Heart left ventricle (tissue), 16 donors: ENCODE measurements at places on chromosomes 3 and 15.

- H3K4me3 ChIP-seq: no peak overlapping the region
- H3K27me3 ChIP-seq: no peaks in the 10 kb centered on the region
- no peak for DNase-seq
- H3K27ac ChIP-seq: no peak overlapping the region
- H3K36me3 ChIP-seq: no peaks in the 10 kb centered on the region
Measured at GRCh38 chr3:193879099-193879863, 256.7 kb upstream of the HES1 start.

- no peaks in the 10 kb centered on the region for H3K36me3 ChIP-seq
- H3K4me1 ChIP-seq: peaks cover 12% of the 10 kb centered on the region
- H3K4me3 ChIP-seq: no peak overlapping the region
- no peaks in the 10 kb centered on the region for H3K27me3 ChIP-seq
- no peak for DNase-seq
Measured at GRCh38 chr3:183618542-183618941, 16.9 kb upstream of the KLHL24 start.

DNA sequence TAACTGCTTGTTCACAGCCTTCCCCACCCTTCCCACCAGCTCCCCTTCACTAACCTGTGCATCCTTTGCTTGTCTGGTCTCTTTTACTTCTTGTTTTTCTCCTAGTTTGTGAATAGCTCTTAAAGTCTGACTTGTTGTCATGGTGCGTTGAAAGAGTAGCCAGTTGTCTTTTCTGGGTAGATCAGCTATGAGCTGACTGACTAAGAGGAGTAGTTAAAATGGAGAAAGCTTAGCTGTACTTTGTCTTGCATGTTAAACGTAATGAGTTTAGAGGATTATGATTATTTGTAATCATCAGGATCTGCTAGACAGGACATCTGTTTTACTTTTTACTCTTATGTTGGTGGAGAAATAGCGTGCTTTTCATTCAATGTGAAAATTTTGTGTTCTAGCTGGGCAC is 35.9 kb downstream of the ATP2C1 start:
- H3K27me3 ChIP-seq: no peaks in the 10 kb centered on the region
- no peaks in the 10 kb centered on the region for H3K36me3 ChIP-seq
- no peak for DNase-seq
- no peak overlapping the region for H3K4me3 ChIP-seq

DNA sequence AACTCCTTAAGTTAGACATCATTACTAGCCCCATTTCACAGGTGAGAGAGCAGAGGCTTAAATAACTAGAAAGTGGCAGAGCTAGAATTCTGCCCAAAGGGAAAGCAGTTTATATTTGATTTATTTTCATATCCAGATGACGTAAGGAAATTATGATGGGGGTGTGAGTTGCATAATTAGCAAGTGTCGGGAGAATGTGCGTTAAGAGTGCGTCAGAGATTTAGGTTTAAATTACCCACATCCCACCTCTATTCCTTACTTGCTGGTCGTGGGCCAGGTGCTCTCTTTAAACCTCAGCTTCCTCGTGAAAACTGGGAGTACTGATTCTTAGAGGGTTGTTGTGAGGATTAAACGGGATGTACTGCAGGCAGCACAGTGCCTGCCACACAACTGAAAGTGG is 32.3 kb downstream of the FSTL1 start:
- no peak for DNase-seq
- H3K27me3 ChIP-seq: no peaks in the 10 kb centered on the region
- no peaks in the 10 kb centered on the region for H3K36me3 ChIP-seq
- H3K4me3 ChIP-seq: peak overlapping the region; percentile 17
- peak overlapping the region; percentile 88 for H3K27ac ChIP-seq

DNA sequence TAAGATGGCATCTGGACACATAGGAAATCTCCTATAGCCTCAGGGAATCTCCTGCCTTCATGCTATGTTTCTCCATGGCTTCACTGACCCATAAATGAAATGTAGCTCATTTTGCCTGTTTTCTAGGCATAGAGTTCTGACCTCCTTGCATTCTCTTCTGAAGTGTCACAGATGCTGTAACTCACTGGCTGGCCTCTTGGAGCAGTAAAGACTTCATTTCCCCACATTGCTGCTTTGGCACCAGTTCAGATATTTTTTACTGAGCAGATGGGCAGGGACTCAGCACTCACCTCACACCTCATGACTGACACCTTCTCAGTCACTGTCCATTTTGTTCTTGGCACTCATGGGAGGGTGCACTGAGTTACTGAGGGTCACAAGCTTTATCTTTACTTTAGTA is 286.7 kb upstream of the TGFBR2 start:
- peak; percentile 20 for DNase-seq
- H3K36me3 ChIP-seq: no peaks in the 10 kb centered on the region
- no peak overlapping the region for H3K27ac ChIP-seq

GRCh38 chr15:49215768-49216739 is 46.0 kb downstream of the GALK2 start:
- H3K4me1 ChIP-seq: no peaks in the 10 kb centered on the region
- no peak overlapping the region for H3K4me3 ChIP-seq
- H3K27ac ChIP-seq: no peak overlapping the region
- H3K27me3 ChIP-seq: no peaks in the 10 kb centered on the region
- peaks cover 19% of the 10 kb centered on the region for H3K36me3 ChIP-seq

DNA sequence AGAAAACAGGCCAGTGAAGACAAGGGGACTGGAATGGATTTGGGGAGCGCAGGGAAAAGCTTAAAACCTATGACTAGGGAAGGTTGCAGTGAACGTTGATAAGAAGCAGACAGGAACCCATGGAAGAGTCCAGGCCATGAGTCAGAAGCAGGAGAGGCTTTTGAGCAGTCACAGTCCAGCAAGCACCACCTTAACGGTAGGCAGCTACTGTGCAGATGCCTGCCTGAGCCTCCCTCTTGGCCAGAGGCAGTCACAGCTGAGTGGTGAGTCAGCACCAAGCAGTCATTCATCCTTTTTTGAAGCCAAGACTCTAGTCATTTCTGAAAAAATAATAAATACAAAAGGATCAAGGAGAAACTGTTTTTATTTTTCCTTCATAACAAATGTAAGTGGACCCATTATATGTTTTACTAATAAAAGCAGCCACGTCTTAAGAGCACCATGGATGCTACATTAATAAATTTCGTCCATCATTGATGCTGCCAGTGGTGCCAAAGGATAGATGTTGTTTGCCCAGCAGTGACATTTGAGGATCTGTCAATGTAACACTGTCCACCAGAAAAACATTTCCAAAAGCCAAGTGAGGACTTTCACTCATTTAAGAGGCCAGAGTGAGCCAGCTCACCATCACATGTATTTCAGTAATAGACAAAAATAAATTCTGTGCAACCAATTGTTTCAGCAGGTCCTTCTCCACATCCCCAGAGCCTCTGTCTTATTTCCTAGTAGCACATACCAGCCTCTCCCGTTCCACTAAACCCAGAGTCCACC is 42.1 kb upstream of the ACTC1 start:
- DNase-seq: peak; percentile 35
- H3K4me1 ChIP-seq: no peaks in the 10 kb centered on the region
- no peaks in the 10 kb centered on the region for H3K36me3 ChIP-seq
- H3K4me3 ChIP-seq: no peak overlapping the region
- H3K27me3 ChIP-seq: no peaks in the 10 kb centered on the region

- H3K27ac ChIP-seq: no peak overlapping the region
- no peak for DNase-seq
- H3K36me3 ChIP-seq: no peaks in the 10 kb centered on the region
- H3K27me3 ChIP-seq: no peaks in the 10 kb centered on the region
Measured at GRCh38 chr3:116417151-116417550, 28.1 kb downstream of the LSAMP start.
